ENCODE measurements at places on chromosomes 7 and 10.

DNA sequence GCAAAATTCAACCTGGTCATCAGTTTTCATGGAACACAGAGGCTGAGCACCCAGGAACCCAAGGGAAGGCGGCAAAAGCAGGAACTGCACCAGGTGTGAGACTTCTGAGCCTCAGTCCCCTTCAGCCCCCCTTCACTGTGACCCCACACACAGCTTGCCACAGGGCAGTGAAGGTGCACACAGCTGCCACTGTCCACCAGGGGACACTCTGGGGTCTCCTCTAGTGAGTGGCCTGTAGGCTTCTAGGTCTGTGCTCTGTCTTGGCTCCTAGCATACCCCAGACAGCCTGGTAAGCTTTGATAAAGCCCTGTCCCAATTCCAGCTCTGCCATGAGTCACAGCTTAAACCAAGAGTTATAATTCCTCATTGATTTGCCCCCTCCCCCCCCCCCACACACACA lies 12.1 kb downstream of the KCNH2 start:
- peaks cover 3% of the 10 kb centered on the region for H3K4me1 ChIP-seq
- no peaks in the 10 kb centered on the region for H3K27me3 ChIP-seq
- H3K4me3 ChIP-seq: no peak overlapping the region
- no peak overlapping the region for H3K27ac ChIP-seq
- DNase-seq: no peak

GRCh38 chr10:128738386-128738915 lies 612.2 kb upstream of the MKI67 start:
- DNase-seq: no peak
- peaks cover 39% of the 10 kb centered on the region for H3K27me3 ChIP-seq

DNA sequence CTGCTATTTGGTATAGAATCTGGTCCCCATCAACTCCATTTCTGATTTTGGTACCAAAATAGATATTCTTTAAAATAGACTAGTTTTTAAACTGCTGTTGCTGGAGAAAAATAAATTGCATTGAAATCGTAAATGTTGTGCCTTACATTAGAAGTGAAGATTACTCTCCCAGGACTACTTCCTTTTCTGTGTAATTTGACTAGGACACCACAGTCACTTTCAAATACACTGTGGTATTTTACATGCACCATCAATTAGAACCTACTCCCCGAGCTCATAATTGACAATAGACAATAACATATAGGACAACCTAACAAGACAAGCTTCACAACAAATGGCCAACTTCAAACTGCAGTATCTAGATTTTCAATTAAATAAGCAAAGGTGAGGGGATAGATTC lies 211.5 kb downstream of the DGKB start:
- H3K4me1 ChIP-seq: no peaks in the 10 kb centered on the region
- H3K36me3 ChIP-seq: no peaks in the 10 kb centered on the region
- no peak overlapping the region for H3K27ac ChIP-seq
- DNase-seq: no peak
- no peaks in the 10 kb centered on the region for H3K27me3 ChIP-seq

DNA sequence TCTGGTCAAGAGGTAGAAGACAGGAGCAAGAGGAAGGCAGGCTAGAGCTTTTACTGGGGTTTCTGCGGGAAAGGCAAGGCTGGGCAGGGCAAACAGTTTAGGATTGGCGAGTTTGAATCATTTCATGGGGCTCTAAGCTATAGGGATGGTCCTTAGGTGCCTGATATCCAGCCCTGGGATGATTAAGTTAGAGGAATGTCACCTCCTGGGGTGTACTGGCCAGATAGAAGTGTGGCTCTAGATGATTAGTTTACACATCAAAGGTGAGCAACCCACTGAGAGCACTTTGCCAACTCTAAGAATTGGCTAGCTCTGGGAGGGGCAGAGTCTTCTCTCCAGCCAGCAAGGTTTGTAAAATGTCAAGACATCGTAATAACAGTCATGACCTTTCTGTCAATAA lies 52.4 kb downstream of the ZNF365 start:
- H3K36me3 ChIP-seq: no peaks in the 10 kb centered on the region
- peaks cover 7% of the 10 kb centered on the region for H3K4me1 ChIP-seq

DNA sequence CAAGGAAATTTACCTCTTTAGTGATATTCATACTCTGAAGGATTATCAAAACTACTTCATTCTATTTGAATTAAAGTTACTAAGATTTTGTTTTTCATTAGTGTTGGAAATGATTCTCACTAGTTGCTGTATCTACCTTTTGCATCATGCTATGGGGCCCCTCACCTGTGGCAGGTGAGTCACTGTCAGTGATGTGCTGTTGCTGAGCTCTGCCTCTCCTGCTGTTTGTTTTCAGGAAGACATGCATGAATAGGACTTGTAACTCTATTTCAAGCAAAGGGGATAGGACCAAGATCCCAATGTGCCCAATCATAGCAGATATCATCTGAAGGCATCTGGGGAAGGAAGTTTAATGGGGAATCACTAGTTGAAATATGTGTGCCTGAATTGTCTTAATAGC lies 57.4 kb upstream of the AGR3 start:
- H3K4me3 ChIP-seq: no peak overlapping the region
- H3K36me3 ChIP-seq: no peaks in the 10 kb centered on the region
- H3K27ac ChIP-seq: no peak overlapping the region
- no peaks in the 10 kb centered on the region for H3K4me1 ChIP-seq
- no peaks in the 10 kb centered on the region for H3K27me3 ChIP-seq
- no peak for DNase-seq

DNA sequence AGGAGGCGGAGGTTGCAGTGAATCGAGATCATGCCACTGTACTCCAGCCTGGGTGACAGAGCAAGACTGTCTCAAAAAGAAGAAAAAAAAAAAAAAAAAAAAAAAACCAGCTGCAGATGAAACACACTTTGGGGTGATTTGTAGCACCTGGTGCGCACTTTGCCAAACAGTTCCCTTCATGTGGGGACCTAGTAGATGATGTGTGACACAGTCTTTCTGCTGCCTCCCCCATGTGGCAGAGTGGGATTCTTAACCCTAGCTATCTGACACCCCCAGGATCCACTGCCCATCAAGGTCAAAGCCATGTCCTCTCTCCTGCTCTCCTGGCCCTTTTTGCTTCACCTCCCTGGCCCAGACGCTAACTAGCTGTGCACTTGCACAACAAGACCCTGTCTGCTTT lies 52.1 kb upstream of the PDZD8 start:
- H3K4me1 ChIP-seq: no peaks in the 10 kb centered on the region
- H3K27me3 ChIP-seq: no peaks in the 10 kb centered on the region
- no peak overlapping the region for H3K27ac ChIP-seq
- DNase-seq: no peak
- no peak overlapping the region for H3K4me3 ChIP-seq

DNA sequence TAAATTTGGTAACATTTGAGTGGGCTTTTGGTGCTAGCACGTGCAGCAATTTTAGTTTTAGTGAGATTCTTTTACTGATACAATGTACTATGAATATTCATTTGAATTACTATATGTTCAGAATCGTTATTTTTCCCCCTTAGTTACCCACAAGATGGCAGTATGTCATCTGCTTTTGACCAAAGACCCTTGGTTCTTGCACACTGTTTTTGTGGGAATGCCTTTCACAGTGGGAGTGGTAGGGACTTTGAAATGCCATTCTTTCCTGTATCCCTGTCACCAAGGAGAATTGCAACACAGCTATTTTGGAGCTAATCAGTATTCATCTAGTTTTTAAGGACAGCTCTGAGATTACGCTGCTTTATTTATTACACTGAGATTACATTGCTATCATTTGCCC lies 40.6 kb downstream of the SEC23IP start:
- no peak overlapping the region for H3K27ac ChIP-seq
- H3K4me3 ChIP-seq: no peak overlapping the region
- H3K4me1 ChIP-seq: no peaks in the 10 kb centered on the region
- no peak for DNase-seq
- peaks cover 49% of the 10 kb centered on the region for H3K36me3 ChIP-seq

DNA sequence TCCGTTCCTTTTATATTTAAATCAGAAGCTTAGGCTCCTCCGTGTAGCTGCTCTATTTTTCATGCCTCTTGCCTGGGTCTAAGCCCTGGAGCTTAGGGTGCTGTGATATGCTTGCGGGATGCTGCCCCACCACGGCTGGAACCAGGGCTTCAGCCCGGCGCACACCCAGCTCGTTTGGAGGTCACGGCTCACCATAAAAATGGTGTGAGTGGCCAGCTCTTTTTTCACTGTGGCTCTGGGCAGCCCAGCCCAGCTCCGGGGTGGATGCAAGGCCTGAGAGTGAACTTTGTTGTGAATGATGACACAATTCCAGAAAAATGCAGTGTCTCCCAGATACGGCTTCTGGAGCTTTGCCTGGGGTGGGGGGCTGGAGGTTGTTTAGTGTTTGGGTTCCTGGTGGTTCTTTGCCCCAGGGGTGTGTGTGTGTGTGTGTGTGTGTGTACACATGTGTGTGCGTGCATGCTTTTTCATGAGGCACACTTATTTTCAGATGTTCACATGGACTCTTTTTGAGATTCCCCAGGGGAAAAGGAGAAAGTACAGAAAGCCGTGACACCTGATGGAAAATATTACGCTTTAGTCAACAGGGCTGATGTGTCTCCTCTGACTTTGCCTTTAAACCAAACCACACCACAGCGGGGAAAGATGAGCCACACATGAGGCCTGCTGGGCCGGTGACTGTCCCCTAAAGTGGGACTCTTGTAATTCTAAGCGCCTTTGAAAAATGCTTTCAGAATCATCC lies 46.2 kb downstream of the GRK5 start:
- H3K27me3 ChIP-seq: no peaks in the 10 kb centered on the region
- no peak overlapping the region for H3K4me3 ChIP-seq
- peak overlapping the region; percentile 93 for H3K27ac ChIP-seq
- peaks cover 66% of the 10 kb centered on the region for H3K4me1 ChIP-seq
- DNase-seq: peak; percentile 92

DNA sequence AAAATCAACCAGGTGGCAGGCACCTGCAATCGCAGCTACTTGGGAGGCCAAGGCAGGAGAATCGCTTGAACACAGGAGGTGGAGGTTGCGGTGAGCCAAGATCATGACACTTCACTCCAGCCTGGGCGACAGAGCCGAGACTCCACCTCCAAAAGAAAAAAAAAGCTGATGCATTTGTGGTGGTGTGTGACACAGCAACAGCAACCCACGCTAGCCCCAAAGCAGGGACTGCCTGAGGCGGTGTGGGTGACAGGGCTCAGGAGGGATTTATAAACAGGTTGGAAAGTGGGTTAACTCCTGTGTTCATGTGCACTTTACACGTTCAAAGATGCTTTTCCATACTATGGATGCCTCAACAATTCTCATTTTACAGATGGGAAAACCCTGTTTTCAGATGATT lies 395.9 kb upstream of the PODXL start:
- no peaks in the 10 kb centered on the region for H3K4me1 ChIP-seq
- DNase-seq: no peak
- no peaks in the 10 kb centered on the region for H3K27me3 ChIP-seq
- H3K27ac ChIP-seq: no peak overlapping the region
- no peaks in the 10 kb centered on the region for H3K36me3 ChIP-seq

DNA sequence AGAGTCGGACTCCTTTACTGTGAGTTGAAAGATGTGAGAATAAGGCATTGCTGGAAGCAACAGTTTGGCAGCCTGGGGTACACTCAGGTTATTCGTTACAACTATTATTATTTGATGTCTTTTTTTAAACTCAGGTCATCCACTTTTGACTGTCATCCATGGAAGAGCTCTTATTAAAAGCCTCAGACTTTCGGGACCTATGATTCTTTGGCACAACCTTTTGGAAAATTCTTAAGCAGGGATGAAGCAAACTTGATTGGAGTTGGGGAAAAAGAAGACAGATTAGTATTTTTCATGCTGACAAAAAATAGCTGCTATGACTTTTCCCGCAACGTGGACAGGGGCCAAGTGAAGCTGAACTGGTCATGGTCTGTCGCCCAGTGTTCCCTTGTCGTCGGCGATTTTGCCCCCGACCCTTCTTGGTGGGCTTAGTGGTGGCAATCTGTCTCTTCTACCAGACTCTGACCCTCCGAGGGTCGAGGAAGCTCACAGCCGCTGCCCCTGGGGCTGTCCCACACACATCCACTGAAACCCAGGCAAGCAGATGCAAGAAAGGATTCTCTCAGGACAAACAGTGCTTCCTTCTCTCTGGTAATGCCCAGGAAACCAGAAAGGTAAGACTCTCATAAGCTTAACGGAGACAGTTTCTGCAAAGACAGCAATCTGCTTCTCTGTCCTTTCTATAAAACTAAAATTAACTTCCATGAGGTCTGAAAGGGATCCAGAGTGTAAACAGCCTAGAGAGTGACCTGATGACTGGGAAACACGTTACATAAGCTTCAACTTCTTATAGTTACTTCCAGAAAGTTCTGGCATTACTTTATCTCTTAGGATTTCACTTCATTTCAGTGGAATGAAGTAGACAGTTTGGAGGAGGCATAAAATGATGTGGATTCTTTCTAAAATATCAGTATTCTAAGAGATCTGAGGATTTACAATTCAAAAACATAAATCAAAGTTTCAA lies 1.0 kb downstream of the CPED1 start:
- H3K4me3 ChIP-seq: peak overlapping the region; percentile 38
- no peaks in the 10 kb centered on the region for H3K4me1 ChIP-seq
- no peaks in the 10 kb centered on the region for H3K36me3 ChIP-seq
- DNase-seq: no peak
- H3K27ac ChIP-seq: no peak overlapping the region
- H3K27me3 ChIP-seq: peaks cover 36% of the 10 kb centered on the region

DNA sequence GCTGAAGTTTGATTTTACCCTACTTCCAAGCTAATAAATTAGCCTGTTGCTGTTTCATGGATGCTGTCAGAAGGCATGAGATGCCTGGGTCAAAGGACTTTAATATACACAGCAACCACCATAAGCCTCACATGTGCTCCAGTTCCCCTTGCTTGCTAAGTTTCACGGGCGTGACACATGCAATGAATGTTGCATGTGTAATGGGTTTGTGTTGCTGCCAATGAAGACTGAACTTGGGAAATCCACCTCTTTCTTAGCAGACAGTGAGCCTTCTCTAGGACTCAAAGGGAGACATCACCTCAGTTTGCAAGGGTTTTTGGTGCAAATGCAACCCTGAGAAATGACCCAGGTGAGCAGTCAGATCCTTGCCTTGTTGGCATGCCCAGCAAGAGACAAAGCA lies 505.5 kb upstream of the PODXL start:
- no peaks in the 10 kb centered on the region for H3K36me3 ChIP-seq
- no peak overlapping the region for H3K4me3 ChIP-seq
- no peak for DNase-seq
- H3K27me3 ChIP-seq: no peaks in the 10 kb centered on the region
- H3K4me1 ChIP-seq: peaks cover 4% of the 10 kb centered on the region
- H3K27ac ChIP-seq: no peak overlapping the region

- H3K36me3 ChIP-seq: no peaks in the 10 kb centered on the region
- no peak overlapping the region for H3K27ac ChIP-seq
- H3K27me3 ChIP-seq: no peaks in the 10 kb centered on the region
- H3K4me3 ChIP-seq: no peak overlapping the region
Measured at GRCh38 chr7:140870003-140870402, 54.7 kb downstream of the BRAF start.

- H3K4me3 ChIP-seq: no peak overlapping the region
- no peak overlapping the region for H3K27ac ChIP-seq
- H3K4me1 ChIP-seq: no peaks in the 10 kb centered on the region
- H3K36me3 ChIP-seq: no peaks in the 10 kb centered on the region
- no peak for DNase-seq
Measured at GRCh38 chr7:69162931-69163670, 435.2 kb upstream of the AUTS2 start.

- H3K27me3 ChIP-seq: no peaks in the 10 kb centered on the region
- H3K36me3 ChIP-seq: peaks cover 5% of the 10 kb centered on the region
- no peak for DNase-seq
- H3K27ac ChIP-seq: peak overlapping the region; percentile 72
- H3K4me3 ChIP-seq: no peak overlapping the region
Measured at GRCh38 chr7:44633254-44634186, 27.1 kb downstream of the OGDH start.

GRCh38 chr7:107035446-107035845 lies 9.1 kb upstream of the PRKAR2B start:
- H3K27me3 ChIP-seq: no peaks in the 10 kb centered on the region
- H3K27ac ChIP-seq: no peak overlapping the region
- no peaks in the 10 kb centered on the region for H3K36me3 ChIP-seq
- no peak overlapping the region for H3K4me3 ChIP-seq
- H3K4me1 ChIP-seq: no peaks in the 10 kb centered on the region

All from Panc1 (cell line).